ENCODE measurements at places on chromosomes 5 and 9.
A peak's percentile ranks its signal among the peaks of the same experiment; 100 is the strongest.

- no peak for ATAC-seq
Measured at GRCh38 chr5:119537704-119538103, 85.4 kb downstream of the HSD17B4 start.

DNA sequence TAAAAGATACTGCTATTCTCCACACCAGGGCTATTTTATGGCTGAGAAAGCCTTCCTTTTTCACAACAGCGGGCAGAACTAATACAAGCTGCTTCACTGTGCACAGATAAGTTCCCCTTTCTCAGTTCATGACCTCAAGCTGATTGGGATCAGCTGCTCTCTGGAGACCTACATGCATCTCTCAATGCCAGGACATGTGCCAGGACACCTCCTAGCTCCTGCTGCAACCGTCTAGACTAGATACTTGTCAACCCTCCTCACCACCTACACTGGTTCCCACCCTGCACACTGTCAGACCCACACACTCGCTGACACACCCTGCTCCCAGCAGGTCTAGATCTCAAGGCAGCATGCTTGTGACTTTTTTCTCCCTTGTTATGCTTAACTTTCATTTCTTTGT is 39.8 kb downstream of the STARD4 start:
- peak; percentile 46 for ATAC-seq

DNA sequence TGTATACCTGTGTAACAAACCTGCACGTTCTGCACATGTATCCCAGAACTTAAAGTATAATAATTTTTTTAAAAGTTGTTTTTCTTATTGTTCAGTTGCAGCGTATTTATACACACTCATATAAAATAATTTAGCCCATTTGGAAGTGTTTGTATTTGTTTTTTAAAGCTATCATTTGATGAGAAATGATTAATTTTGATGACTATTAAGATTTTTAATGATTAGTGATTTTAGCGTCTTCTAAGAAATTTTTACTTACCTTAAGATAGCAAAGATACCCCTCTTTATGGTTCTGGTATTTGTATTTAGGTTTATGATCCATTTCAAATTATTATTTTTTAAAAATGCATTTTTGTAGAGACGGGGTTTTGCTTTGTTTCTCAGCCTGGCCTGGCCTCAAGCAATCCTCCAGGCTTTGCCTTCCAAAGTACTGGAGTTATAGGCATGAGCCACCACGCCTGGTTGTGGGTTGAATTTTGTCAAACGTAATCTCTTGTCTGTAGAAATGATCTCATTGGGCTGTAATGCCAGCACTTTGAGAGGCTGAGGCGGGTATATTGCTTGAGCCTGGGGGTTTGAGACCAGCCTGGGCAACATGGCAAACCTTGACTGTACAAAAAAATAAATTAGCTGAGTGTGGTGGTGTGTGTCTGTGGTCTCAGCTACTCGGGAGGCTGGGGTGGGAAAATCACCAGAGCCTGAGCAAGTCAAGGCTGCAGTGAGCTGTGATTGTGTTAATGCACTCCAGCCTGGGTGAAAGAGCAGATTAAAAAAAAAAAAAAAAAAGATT is 26.9 kb downstream of the CSNK1G3 start:
- no peak for ATAC-seq

GRCh38 chr9:97406620-97407177 is 5.2 kb upstream of the TDRD7 start:
- ATAC-seq, result no peak

- no peak for ATAC-seq
Measured at GRCh38 chr5:175542232-175542965, 64.0 kb downstream of the SFXN1 start.

DNA sequence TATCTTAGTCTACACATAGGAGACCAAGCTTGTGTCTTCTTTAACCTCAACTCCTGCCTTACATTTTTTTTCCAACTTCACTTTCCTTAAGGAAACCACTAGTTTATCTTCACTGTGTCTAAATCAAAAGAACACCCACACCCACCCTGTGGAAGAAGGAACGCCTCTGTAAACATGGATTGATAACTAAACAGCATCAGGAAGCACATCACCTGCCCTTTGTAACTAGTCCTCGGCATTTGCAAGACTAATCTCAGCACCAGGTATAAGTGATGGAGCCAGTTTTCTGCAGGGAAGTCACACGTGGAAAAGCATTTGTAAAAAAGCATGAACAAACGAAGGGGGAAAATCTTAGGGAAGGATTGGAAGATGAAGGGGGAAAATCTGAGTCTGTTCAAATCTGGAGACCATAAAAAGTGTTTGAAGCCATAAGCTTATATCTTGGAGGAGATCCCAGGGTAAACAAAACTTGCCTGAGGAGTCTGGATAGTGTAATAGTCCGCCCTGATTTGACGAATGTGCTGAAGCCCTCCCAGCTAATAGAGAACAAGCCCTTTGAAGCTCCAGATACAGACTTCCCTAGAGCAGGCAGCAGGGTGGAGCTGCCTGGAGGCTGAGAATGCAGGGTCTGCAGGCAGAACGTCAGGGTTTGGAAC is 117.3 kb upstream of the LHFPL2 start:
- no peak for ATAC-seq

DNA sequence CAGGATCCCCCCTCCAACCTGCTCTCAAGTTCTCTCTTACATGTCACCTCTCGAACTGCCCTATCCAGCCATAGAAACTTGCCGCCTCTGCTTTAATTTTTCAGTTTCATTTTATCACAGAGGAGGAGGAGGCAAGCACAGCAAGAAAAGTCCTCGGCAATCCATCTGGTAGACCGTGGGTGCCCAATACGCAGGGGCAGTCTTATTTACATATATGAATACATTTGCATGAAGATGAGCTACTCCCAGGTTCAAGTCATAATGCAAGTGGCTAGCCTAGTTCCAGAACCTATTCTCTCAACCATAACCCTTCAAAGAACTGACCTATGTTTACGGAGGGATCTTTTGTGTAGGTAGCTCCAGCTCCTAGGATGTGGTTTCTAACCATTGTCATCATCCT is 223.2 kb upstream of the PANK3 start:
- ATAC-seq, result no peak

GRCh38 chr5:125657936-125658335 is 765.3 kb upstream of the GRAMD2B start:
- ATAC-seq, result no peak

GRCh38 chr5:132293992-132294727 is at the start of gene SLC22A4:
SLC22A4 (plus strand) TSS chr5:132294394; CDS start chr5:132294617, 223 bp downstream.
- ATAC-seq, result peak; percentile 91

DNA sequence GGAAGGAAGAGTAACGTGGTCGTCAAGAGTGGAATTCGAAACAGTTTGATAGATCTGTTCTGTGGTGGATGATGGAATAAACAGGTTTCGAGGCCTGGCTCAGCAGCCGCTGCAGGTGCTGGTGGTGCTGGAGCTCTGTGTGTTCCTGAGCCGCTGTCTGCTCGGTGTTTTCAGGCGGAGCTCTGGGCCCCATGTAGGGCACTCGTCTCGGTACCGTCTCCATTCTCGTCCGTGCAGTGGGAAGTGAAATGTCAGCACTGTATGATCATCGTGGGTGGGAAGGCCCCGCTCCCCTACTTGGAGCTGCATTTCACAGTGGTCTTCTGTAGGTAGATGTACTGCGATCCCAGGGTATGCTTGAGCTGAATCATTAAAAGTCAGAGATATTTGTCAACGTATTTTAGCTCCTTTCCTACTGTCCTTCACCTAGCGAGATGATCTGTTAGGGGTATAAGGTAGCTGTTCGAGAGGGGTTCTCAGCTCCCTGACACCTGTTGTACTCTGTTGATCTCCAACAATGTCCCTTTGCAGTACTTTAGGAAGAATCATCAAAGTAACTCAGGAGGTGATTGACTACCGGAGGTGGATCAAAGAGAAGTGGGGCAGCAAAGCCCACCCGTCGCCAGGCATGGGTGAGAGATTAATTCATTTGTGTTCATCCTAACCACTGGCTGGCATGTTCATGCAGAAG is 35.9 kb downstream of the TENT4A start:
- no peak for ATAC-seq

DNA sequence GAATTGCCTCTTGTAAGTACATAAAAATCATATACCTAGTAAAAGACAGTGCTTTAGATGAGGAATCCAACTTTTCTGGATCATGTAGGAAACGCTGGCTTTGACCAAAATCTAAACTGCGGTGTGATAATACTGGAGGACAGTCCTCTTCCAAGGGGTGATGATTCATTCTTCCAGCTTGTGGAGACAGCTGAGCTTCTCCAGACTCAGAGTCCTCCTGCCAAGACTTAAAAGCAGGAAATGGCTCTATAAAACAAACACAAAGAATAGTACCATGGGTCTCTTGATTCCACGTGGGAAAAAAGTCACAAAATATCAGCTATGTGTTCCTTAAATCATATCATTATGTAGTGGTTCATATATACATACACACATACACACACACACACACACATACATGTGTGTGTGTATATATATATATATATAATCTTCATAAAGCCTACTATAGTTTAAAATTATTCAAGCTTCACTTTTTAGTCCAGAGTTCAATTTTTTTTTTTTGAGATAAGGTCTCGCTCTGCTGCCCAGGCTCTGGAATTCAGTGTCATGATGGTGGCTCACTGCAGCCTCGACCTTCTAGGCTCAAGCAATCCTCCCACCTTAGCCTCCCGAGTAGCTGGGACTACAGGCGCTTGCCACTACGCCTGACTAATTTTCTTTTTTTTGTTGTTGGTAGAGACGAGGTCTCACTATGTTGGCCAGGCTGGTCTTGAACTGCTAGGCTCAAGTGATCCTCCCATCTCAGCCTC is 65.0 kb downstream of the PKD2L2 start:
- ATAC-seq, result peak; percentile 95

- ATAC-seq, result peak; percentile 56
Measured at GRCh38 chr9:38018958-38019602, 49.9 kb downstream of the SHB start.

DNA sequence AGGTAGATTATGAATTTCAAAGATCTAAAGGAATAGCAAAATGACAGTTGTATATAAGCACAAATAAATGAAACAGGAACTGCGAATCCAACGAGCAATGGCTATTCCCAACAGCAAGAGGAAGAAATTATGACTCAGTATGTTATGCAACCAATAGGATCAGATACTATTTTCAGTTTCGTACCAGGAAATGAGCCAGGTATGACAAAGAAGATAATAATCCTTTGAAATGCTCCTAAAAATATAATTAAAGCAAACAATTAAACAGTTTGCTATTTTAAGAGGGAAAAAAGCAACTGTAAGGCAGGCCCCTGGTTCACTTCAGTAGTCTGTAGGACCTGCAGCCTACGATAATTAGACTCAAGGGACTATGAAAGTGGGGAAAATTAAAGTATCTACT is 58.9 kb downstream of the AUH start:
- peak; percentile 66 for ATAC-seq

DNA sequence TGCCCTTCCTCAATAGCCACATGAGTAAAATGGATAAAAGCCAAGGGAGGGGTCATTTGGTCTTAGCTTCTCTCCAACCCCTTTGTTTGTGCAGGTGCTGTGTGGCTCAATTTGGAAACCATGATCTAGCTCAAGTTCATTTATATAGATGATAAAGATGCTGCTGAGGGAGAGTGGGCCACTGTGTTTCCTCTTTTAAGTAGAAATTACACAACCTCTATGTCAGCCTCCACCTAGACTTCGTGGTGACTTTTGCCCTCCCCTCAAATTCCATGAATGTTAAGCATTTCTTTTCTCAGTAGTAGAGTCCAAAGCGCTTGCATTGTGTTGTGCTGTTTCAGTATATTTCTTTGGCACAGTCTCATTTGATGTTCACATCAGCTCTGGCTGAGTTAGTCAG is 241.4 kb downstream of the ARHGAP26 start:
- no peak for ATAC-seq

DNA sequence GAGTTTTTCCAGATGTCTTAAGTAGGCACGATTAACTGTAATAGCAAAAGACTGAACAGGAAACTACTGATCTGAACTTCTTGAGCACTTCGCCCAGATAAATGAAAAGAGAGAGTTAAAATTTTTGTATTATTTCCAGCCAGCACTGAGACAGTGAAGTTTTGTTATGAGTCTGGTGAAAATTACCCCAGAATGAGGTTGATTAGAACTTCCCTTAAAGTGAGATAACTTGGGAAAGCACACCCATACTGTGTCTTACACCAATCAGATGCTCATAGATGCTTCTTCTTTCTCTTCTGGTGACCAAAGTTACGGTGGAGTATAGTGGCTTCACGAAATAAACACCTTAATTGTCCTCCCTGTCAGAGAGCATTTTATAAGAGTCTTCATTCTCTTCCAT is 131.8 kb upstream of the SLC12A2 start:
- no peak for ATAC-seq

GRCh38 chr5:82348784-82349425 is 70.8 kb upstream of the RPS23 start:
- no peak for ATAC-seq

DNA sequence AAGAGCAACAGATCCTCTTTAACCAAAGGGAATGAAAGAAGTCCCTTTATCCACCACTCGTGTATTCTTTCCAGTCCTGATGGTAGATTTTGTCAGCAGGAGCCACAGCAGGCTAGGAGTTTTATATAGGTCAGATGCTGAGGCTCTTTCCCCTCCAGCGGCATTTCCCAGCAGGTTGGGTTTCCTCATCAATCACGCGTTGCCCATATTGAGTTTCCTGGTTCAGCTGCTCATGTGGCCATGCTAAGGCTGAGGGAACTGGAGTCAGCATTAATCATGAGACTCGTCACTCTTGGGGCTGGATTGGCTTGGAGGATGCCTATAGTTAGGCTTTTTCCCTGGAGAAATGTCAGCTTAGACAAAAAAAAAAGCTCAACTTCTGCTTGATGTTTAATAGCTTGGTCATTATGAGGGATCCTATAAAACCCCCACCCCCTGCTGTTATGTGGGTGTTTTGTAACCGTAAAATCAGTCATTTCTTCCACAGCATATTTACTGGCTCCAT is 193.4 kb upstream of the GAS1 start:
- no peak for ATAC-seq

- no peak for ATAC-seq
Measured at GRCh38 chr5:57007344-57007743, 55.4 kb upstream of the MIER3 start.

GRCh38 chr5:64160201-64160600 is 5.4 kb upstream of the RNF180 start:
- no peak for ATAC-seq

DNA sequence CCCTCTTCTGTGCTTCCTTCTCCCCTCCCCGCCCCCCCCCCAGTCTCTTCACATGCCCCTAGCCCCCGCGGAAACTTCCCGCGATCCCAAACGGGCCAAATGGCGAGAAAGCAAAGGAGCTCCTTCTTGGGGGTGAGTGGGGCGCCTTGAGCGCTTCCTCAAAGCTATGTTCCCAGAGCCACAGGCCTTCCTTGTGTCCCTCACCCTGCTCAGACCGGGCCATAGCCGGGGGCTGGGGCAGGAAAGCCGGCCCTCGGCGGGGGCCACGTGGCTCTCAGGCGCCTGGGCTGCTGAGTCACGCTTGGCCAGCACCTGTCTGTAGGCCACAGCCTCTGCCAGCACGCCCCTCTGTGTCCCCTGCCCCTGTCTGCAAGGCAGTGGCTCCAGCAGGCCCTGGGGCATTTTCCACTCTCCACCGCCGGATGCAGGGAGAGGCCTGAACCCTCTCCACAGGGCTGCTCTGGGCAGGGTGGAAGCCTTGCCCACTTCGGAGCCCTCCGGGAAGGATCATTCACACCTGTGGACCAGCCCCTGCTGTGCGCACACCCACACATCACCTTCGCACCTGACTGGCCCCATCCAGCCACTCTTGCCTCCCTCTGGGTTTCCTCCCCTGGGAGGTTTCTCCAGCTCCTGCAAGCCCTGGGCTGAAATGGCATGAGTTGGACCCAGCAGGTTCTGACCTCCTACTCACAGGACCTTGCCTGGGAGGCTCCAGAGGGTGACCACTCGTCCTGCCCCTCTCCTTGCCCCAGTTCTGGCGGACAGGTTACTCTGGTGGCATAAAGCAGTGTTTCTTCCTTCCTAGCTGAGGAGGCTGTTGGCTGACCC is 1.2 kb upstream of the SQSTM1 start:
- peak; percentile 26 for ATAC-seq

All from gastroesophageal sphincter (tissue), 4 donors.